Daoy (cell line): ENCODE measurements at places on chromosomes 6 and 20.

- no peak for DNase-seq
Measured at GRCh38 chr20:17456279-17456678, 74.9 kb downstream of the BFSP1 start.

GRCh38 chr20:33211817-33212424 lies 5.2 kb upstream of the BPIFA3 start:
- peak; percentile 31 for DNase-seq

DNA sequence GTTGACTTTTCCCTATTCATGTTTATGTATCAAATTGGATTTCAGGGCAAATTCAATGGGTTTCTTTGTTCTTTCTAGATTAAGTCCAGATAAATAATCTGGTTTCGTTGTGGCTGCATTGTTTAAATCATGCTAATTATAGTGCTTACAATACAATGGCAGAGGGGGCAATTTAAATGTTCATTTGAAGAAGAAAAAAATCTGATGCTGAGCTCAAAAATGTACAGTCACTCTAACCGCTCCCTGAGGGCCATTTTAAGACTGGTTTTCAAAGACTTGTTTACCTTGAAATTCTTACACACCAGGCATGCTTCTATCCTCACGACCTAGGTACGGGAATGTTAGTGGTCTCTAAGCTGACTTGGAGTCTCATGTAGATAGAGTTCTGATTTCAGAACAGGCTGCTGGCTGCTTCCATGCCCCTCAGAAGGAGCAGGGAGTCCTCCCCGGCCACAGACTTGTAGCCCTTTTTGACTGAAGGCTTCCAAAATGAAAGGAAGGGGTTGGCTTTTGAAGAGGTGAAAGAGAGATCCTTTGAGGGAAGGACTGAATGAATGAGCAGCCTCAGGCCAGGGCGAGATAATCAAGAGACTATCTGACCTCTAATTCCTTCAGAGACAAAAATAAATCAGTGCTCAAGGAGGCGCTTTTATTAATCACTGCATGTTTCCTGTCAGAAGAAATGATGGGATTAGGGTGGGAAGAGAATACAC lies 86.1 kb upstream of the ZNF217 start:
- no peak for DNase-seq

- no peak for DNase-seq
Measured at GRCh38 chr20:44097521-44098255, 89.3 kb downstream of the JPH2 start.

GRCh38 chr6:130467146-130468050 lies 101.6 kb downstream of the TMEM200A start:
- DNase-seq = no peak
